ENCODE measurements at places on chromosomes 7 and 10.

DNA sequence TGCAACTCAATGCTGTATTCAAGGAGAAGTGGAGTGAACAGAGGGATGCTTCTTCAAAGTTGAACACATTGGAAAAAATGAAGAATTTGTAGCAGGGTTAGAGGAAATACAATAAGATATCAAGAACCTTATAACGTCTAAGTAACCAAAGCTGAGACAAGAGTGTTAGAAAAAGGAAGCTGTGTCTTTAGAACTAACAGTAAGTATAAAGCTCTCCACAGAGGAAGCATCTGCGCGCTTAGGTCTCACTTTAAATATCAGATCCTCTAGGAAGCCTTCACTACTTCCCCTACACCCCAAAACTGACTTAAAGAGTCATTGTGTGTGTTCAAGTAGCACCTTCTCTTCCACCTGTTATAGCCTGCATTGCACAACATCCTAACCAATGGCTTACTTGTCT is 43.0 kb downstream of the CH25H start:
- no peak for DNase-seq

DNA sequence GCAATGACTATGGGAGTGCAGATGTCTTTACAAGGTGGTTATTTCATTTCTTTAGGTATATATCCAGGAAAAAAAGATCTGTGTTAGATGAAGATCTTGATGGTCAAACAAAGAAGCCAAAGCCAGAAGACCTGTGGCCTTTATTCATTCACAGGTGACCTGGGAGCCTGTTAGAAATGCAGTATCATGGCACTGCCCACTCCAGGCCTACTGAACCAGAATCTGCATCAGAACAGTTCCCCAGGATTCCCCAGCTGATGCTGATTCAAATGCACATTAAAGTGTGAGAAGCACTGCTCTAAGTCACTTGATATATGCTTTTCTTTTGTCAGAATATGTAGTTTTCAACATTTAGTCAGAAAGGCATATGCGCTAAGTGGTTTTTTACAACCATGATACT is 251.1 kb downstream of the IPMK start:
- no peak for DNase-seq

- no peak for DNase-seq
Observed at GRCh38 chr7:22827563-22827962, 4.9 kb upstream of the TOMM7 start.

DNA sequence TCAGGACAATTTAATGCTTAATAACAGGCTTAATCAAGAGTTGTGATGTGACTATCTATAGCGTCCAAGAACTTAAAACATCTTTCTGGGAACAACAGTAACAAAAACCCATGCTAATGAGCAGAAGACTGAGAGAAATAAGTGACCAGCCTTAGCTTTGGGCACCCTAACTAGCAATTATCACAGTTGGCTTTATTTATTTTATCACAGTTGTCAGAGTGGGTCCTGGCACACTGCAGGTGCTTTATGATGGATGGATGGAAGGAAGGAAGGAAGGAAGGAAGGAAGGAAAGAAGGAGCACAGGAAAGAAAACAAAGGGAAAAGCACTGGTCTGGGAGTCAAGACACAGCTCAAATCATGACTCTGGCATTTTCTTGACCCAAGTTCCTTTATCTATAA is 181.1 kb downstream of the SKAP2 start:
- DNase-seq = no peak

DNA sequence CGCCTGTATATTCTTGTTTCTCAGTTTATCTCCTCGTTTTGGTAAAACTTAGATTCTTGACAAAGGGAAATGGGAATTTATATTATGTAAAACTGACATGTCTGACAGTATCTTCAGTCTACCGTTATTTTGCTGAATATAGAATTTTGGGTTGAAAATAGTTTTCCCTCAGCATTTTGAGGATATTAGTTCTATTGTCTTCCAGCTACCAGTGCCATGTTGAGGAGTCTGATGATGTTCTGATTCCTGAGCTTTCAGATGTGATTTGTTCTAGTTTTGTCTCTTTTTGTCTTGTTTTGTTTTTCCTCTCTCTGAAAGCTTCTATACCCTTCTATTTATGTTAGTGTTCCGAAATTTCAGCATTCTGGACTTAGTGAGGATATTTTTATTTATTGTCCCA is 8.0 kb upstream of the PRKAR2B start:
- no peak for DNase-seq

Measured in stimulated activated CD4-positive, alpha-beta T cell treated with anti-CD3 and anti-CD28 coated beads, TNF-alpha, amount 100 ng/mL, for 4 hours (primary cell).